ENCODE measurements at places on chromosomes 3 and 15. TPM values are rescaled to one million over a fixed set of nuclear protein-coding genes. Genes with fewer than 3 reads are reported as not detected.

GRCh38 chr15:62519900-62520299, 354.8 kb upstream of the C2CD4B start:
- DNase-seq = no peak

DNA sequence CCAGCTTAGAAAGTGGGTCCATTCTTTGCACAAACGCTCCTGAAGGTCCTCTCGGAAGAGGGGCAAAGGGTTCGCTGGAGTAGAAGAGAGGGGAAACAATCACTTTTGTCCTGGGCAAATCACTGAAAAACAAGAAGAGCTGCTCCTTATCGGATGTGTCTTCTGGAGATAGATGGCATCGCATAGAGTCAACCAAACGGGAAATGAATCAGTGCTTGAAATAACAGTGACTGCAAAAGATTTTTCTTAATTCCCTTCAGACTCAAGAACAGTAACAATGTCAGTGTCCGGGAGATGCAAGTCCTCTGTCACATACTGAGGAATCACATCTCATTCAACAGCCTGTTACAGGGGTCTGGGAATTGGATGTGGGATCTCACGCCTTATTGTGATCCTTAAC, 78.8 kb upstream of the PCSK6 start:
- DNase-seq = no peak

- DNase-seq = no peak
Observed at GRCh38 chr3:100526613-100527346, 34.4 kb downstream of the TMEM45A start.

GRCh38 chr3:69784954-69785514, 45.8 kb downstream of the MITF start:
- DNase-seq = no peak

- no peak for DNase-seq
Observed at GRCh38 chr3:41688595-41689380, 273.1 kb downstream of the ULK4 start.

DNA sequence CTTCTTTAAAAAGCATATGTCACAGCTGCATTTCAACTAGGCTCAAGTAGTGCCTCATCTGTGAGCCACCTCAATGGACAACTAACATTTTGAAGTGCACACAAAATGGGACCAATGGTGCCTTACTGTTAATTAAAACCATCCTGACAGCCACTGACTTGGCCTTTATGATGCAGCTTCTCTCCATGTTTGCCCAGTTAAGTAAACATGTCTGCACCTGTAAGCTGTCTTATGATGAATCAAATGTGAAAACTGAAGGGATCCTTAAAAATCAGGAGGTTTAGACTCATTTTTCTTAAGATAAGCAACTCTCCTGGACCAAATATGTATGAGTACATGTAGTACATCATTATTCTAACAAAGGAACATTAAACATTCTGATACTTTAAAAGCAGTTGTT, 861.6 kb downstream of the ROBO1 start:
- no peak for DNase-seq

Gene AHSG
- not detected for polyA plus RNA-seq

All from muscle of back (tissue), 13 donors.